Stimulated activated CD8-positive, alpha-beta memory T cell treated with anti-CD3 and anti-CD28 coated beads, Interleukin-4, amount 100 ng/mL, for 1 hour (primary cell): ENCODE measurements at places on chromosomes 13 and 19.

DNA sequence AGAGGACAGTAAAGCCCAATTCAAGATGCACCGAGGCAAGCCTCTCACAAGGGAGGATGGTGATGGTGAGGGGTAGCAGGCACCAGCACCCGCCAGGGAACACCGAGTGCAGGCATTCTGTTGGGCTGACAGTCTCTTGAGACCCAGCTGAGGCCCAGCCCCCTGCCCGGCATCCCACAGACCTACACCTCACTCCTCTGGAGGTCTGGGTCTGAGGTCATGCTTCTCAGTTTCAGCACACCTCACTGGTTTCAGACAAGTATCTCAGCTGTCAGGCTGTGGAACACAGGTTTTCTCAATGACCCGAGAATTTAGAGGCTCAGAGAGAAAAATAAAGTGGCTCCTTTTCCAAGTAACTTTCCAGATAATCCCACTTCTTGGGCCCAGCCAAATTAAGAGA is 27.7 kb upstream of the EPHX3 start:
- no peak for DNase-seq

- no peak for DNase-seq
Measured at GRCh38 chr13:24004971-24005370, 107.7 kb upstream of the C1QTNF9B start.

DNA sequence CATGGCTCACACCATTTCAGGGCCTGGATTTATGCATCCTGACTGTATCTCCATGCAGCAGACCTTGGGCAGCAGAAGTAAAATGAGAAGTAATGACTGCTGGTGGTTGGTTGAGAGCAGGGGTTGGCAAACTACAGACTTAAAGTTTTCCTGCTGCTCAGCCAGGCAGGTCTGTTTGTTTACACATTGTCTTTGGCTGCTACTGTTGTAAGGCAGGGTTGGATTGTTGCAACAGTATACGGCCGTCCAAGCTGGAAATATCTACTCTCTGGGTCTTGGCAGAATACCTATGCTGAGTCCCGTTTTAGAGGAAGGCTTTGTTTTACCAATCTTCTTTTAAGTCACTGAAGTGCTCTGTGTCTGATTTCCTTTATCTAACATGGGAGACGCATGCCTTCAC is 13.5 kb downstream of the SNRNP70 start:
- no peak for DNase-seq

GRCh38 chr19:49666120-49666444 is 349 bp downstream of the BCL2L12 start:
- DNase-seq, result no peak

- DNase-seq, result no peak
Measured at GRCh38 chr13:93859716-93860115, 619.8 kb downstream of the DCT start.

DNA sequence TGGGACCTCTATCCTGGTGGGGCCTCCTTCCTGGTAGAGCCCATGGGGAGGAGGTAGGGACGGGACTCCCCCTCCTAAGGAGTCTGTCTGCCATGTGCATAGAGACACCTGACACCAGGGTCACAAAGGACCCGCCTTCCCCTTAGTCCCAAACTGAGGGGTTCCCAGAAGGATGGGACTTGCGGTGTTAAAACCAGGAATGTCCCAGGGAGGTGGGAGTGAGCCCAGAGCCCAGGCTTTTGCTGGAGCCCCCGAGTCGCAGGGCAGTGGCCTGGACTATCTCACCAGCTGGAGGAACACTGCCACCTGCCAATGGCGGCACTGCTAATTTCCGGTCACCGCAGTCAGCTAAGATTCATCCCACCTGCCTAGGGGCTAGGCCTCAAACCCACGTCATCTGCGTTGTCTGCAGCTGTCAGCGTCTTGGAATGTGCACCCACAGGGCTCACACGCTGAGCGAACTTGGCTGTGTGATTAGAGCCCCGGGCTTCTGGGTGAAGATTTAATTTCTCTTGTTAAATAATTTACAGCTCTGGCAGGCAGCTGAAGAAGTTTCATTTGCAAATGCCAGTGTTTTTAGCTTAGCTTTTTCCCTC is 31.9 kb upstream of the ATP11A start:
- DNase-seq, result no peak

DNA sequence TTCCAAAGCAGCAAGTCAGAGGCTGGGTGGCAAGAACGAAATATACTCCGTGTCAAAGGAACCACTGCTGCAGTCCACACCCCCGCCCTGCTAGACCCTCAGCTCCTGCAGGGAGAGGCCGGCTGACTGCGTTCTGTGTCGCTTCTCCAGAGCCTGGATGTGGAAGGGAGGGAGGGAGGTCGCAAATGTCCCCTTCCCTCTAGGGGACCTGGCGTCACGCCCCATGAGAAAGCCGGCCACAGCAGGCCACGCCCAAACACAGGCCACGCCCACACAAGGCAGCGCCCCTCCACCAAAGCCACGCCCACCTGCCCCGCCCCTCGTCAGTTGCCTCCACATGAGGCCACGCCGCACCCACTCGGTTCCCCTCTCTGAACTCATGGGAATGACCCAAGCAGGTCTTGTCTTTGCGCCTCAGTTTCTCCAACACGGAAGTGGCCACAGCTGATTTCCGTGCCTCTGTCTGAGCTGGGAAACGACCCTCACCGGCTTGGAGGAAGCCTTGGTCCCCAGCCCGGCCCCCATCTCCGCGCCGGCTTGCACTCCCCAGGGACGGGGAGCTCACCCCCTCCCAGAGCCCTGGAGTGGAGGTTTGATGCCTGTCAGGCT is 38.4 kb upstream of the TCF3 start:
- peak; percentile 9 for DNase-seq

DNA sequence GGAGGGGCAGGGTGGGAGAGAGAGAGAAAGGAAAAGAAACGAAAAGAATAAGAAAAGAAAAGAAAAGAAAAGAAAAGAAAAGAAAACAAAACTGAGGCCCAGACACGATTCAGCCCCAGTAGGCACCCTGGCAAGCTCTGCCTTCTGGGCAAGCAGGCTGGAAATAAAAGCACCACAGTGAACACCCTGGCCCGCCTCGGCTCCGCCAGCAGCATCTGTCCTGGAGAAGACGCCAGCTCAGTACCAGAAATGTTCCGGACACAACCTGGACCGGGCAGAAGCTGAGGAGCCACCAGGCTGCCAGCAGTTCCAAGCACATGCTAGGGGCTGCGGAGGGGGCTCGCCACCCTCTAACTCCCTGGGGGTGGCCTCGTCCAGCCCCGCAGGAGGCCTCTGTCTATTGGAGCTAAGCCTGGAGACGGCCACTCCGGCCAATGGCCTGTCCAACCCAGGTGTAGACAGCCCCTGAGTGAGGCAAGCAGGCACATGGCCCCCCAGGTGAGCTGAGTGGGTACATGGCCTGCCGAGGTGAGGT is 11.4 kb upstream of the CPAMD8 start:
- DNase-seq, result no peak

DNA sequence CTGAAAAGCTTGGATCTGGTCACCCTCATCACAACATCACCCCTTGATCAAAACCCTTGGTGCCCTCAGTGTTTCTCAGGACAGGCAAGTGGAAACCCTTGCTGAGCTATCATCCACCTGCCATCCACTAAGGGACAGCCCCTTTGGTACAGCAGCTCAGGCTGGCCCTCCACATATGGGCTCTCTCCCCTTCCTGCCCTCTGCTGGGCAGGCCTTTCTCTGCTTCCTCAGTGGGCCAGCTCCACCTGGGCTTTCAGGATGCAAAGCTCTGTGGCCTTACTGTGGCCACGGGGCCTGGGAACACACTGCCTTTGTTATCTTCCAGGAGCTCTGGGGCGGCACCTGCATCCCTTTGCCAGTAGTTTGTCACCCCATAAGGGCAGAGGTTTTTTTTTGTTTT is 4.9 kb downstream of the SUGP1 start:
- DNase-seq, result no peak

- DNase-seq, result peak; percentile 61
Measured at GRCh38 chr19:47210689-47211316, 20.2 kb downstream of the BBC3 start.

DNA sequence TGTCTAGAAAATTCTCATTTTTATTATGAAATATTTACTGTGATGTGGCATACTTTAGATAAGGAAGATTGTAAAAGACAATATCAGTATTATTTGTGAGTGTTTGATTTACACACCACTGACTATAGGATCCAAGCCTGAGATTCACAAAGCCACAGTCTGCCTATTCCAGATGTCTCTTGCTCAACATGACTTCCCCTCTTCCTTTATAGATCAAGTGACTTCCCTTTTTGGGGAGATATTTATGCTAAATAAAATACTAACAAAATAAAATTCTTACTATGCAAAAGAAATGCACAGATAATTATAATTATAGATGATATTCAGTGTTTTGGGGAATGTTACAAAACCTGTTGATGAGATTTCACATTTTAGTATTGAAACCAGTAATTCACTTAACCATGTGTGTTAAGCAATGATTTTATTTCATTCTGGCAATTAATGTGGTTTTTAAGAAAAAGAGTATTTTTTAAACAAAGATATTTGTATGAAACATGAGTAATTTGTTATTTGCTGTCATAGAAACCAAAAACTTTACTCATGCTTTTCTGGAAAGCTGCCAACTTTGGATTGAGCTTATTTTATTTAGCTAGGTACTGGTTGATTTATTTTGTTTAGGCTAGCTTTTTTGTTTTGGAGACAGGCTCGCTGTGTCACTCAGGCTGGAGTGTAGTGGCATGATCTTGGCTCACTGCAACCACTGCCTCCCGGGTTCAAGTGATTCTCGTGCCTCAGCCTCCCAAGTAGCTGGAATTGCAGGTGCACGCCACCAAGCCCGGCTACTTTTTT is 13.7 kb upstream of the GPR183 start:
- no peak for DNase-seq

DNA sequence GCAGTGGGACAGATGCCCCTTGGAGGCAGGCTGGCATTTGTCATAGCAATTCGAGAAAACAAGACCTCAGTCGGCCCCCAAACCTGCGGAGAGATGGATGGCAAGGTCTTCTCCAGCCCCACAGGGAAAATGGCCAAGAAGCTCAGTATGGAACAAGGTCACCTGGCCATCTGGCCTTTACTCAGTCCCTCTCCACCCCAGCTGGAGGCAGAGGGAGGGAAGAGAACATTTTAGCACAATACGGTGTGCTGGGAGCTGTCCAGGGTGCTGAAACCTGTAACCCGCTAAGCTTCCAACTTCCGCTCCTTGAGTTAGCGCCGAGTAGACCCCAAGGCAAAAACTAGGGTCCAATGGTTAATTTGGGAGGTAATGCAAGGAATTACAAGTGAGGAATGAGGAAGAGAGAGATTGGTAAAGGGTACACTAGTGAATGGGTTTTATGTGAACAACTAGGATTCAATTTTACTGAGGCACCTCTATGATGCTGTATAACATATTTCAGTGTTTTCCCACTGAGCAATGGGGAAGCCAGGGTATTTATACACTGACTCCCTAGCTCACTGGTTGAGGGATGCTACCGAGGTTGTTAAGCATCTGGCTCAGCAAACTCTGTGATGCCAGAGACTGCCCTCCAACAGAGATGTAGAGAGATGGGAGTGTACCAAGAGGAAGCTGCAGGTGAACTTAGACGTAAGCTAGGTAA is 64.3 kb downstream of the CACNA1A start:
- no peak for DNase-seq

- no peak for DNase-seq
Measured at GRCh38 chr13:38535261-38535660, 151.6 kb upstream of the FREM2 start.

DNA sequence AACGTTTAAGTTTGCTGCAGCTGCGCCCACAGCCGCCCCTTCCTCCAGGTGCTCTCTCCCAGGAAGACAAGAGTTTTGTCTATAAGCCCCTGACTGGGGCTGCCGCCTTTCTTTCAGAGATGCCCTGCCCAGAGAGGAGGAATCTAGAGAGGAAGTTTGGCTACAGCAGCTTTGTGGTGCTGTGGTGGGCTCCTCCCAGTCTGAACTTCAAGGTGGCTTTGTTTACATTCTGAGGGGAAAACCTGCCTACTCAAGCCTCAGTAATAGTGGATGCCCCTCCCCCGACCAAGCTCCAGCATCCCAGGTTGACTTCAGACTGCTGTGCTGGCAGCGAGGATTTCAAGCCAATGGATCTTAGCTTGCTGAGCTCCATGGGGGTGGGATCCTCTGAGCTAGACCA is 6.4 kb upstream of the ERICH6B start:
- DNase-seq, result no peak

GRCh38 chr13:110497003-110497402 is 64.5 kb downstream of the RAB20 start:
- DNase-seq, result no peak

DNA sequence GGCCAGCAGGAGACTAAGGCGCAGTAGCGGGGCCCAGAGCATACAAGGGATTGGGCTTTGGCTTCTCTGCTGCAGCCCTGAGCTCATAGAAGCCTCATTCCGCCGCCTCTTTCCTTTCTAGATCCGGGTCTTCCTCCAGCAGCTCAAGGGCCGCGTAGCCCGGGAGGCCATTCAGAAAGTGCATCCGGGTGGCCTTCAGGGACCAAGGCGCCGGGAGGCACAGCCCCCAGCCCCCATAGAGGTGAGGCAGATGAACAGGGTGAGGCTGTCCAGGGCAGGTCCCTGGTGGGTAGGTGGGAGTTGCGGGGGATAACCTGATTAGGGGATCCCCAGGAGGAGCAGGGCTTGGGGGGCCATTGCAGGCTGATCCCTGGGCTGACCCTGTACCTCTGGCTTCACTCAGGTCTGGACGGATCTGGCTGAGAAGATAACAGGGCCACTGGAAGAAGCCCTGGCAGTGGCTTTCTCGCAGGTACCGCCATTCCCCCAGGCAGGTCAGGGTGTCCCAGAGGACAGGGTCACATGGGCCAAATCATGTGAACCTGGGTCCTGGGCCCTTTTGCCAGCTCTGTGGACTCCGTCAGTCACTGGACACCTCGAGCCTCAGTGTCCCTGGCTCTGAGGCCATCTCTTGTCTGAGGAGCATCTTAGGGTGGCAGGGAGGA is 1.3 kb downstream of the SNAPC2 start:
- no peak for DNase-seq

GRCh38 chr13:67278235-67278634 is 48.1 kb upstream of the PCDH9 start:
- DNase-seq, result no peak

DNA sequence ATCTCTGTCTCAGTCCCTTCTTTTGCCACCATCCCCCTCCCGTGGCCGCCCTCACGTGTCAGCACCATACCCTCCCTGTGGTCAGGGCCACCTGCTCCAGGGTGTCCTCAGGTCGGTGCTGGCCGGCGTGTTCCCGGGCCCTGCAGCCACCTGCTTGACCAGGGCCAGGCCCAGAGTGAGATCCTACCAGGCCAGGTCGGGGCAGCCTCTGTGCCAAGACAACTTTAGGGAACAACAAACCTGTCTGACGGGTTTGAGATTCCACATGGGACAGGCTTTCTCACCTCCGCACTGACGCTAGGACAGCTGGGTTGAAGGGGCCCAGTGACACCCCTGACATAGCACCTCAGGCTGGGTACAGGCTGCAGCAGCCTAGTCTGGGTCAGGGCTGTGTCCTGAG is 7.5 kb upstream of the SBNO2 start:
- no peak for DNase-seq

- no peak for DNase-seq
Measured at GRCh38 chr13:95568131-95568530, 15.6 kb downstream of the CLDN10 start.

DNA sequence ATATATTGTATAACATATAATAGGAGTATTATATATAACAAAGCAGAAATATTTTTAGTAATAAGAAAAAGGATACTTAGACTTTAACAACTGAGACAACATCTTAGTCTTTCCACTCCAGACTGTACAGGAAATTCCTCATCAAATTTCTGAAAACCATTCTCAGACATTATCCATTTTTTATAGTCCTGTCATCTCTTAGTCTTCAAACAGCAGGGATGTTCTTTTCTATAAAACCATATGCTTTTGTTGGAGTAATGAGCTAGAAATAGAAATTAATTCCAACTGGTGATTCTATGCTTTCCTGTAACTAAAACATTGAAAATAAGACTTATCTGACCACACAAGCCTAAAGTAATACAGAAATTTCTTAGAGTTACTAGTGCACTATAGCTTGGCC is 82.2 kb upstream of the CSNK1A1L start:
- DNase-seq, result no peak

- DNase-seq, result no peak
Measured at GRCh38 chr19:2173388-2173766, 9.6 kb downstream of the DOT1L start.
